ENCODE measurements at places on chromosomes 2 and 18. TPM values are rescaled to one million over a fixed set of nuclear protein-coding genes. Genes with fewer than 3 reads are reported as not detected.
A peak's percentile ranks its signal among the peaks of the same experiment; 100 is the strongest.

- no peaks in the 10 kb centered on the region for H3K36me3 ChIP-seq
- peaks cover 10% of the 10 kb centered on the region for H3K27me3 ChIP-seq
- H3K4me1 ChIP-seq = peaks cover 3% of the 10 kb centered on the region
- H3K4me3 ChIP-seq = no peak overlapping the region
Observed at GRCh38 chr2:84676295-84676694, 160.0 kb downstream of the DNAH6 start.

GRCh38 chr2:11398750-11399437 is 54.5 kb upstream of the ROCK2 start:
- H3K4me3 ChIP-seq = no peak overlapping the region
- H3K27me3 ChIP-seq = no peaks in the 10 kb centered on the region
- no peak for DNase-seq
- H3K27ac ChIP-seq = no peak overlapping the region
- H3K36me3 ChIP-seq = no peaks in the 10 kb centered on the region
- H3K4me1 ChIP-seq = peaks cover 3% of the 10 kb centered on the region

- no peaks in the 10 kb centered on the region for H3K27me3 ChIP-seq
- DNase-seq = peak; percentile 21
- H3K36me3 ChIP-seq = no peaks in the 10 kb centered on the region
- H3K27ac ChIP-seq = peak overlapping the region; percentile 47
Observed at GRCh38 chr18:55488473-55488872, 99.5 kb downstream of the TCF4 start.

GRCh38 chr2:144414324-144414845 is 105.5 kb downstream of the ZEB2 start:
- peaks cover 4% of the 10 kb centered on the region for H3K36me3 ChIP-seq
- H3K4me1 ChIP-seq = peaks cover 6% of the 10 kb centered on the region
- no peaks in the 10 kb centered on the region for H3K27me3 ChIP-seq
- DNase-seq = peak; percentile 97

- no peaks in the 10 kb centered on the region for H3K27me3 ChIP-seq
- H3K27ac ChIP-seq = peak overlapping the region; percentile 70
- DNase-seq = peak; percentile 9
- no peaks in the 10 kb centered on the region for H3K4me1 ChIP-seq
Observed at GRCh38 chr18:21741562-21742314, 1.1 kb downstream of the MIB1 start.

GRCh38 chr2:236579746-236580315 is 10.2 kb downstream of the ACKR3 start:
- no peak overlapping the region for H3K27ac ChIP-seq
- no peak for DNase-seq
- no peaks in the 10 kb centered on the region for H3K36me3 ChIP-seq
- no peak overlapping the region for H3K4me3 ChIP-seq

GRCh38 chr2:8983571-8983970 is 19.9 kb downstream of the MBOAT2 start:
- H3K27me3 ChIP-seq = no peaks in the 10 kb centered on the region
- no peaks in the 10 kb centered on the region for H3K36me3 ChIP-seq
- peaks cover 13% of the 10 kb centered on the region for H3K4me1 ChIP-seq
- H3K4me3 ChIP-seq = no peak overlapping the region
- DNase-seq = no peak

DNA sequence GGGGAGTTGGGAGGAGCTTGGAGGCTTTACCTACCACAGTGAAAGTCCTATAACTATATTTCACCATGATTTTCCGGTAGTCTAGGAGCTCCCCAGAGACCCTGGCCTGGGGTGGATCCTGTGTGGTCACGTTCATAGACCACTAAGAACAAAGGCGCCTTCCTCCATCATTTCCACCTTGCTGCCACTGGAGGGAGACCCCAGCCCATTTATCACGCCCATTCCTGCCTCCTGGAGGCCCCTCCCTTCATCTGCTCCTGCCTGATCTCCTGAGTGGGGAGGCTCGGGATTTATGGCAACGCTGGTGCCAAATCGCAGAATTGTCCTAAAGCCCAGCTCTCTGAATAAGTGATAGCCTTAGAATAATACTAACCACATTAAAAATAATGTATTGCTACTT is 507.6 kb upstream of the SPHKAP start:
- H3K36me3 ChIP-seq = no peaks in the 10 kb centered on the region
- H3K4me1 ChIP-seq = peaks cover 5% of the 10 kb centered on the region

GRCh38 chr2:223998948-223999347 is 40.1 kb downstream of the SERPINE2 start:
- H3K36me3 ChIP-seq = peaks cover 18% of the 10 kb centered on the region
- no peak overlapping the region for H3K4me3 ChIP-seq
- DNase-seq = no peak
- peaks cover 5% of the 10 kb centered on the region for H3K4me1 ChIP-seq
- no peak overlapping the region for H3K27ac ChIP-seq
- H3K27me3 ChIP-seq = no peaks in the 10 kb centered on the region

DNA sequence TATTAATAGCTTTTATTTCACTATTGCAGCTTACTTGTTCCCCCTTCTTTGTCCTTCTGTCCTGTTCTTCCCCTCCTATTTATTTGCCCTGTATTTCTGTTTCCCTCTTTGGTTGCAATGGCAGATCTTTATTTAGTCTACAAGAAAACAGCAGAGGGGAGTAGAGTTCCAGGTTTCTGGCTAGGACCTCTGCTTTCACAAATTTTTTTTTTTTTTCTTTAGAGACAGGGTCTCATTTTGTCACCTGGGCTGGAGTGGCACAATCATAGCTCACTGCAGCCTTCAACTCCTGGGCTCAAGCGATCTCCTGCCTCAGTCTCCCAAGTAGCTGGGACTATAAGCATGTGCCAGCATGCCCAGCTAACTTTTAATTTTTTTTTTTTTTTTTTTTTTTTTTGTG is 188.1 kb upstream of the SPRED2 start:
- no peak overlapping the region for H3K27ac ChIP-seq
- no peak overlapping the region for H3K4me3 ChIP-seq
- DNase-seq = no peak
- H3K36me3 ChIP-seq = no peaks in the 10 kb centered on the region
- peaks cover 8% of the 10 kb centered on the region for H3K4me1 ChIP-seq

DNA sequence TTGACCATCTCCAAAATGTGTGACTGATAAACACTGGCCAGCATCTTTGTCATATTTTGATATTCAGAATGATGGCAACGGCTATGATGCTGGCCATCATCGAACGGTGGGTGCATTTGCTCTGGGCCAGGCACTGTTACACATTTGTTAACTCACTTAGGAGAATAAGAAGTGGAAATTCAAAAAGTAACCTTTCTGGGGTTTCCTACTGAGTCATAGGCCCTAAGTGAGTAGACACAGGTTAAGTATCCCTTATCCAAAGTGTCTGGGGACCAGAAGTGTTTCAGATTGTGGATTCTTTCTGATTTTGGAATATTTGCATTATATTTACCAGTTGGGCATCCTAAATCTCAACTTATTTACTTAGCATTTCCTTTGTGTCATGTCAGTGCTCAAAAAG is 64.7 kb upstream of the TMEM87B start:
- no peaks in the 10 kb centered on the region for H3K36me3 ChIP-seq
- no peak overlapping the region for H3K27ac ChIP-seq
- no peaks in the 10 kb centered on the region for H3K4me1 ChIP-seq
- no peak overlapping the region for H3K4me3 ChIP-seq
- peaks cover 10% of the 10 kb centered on the region for H3K27me3 ChIP-seq

- H3K36me3 ChIP-seq = no peaks in the 10 kb centered on the region
- H3K27me3 ChIP-seq = no peaks in the 10 kb centered on the region
- no peak for DNase-seq
- no peak overlapping the region for H3K4me3 ChIP-seq
- no peaks in the 10 kb centered on the region for H3K4me1 ChIP-seq
Observed at GRCh38 chr2:211045025-211045424, 488.6 kb downstream of the CPS1 start.

- no peak for DNase-seq
- H3K4me3 ChIP-seq = no peak overlapping the region
- H3K4me1 ChIP-seq = no peaks in the 10 kb centered on the region
- no peak overlapping the region for H3K27ac ChIP-seq
- H3K27me3 ChIP-seq = no peaks in the 10 kb centered on the region
- no peaks in the 10 kb centered on the region for H3K36me3 ChIP-seq
Observed at GRCh38 chr2:158542577-158542976, 85.8 kb downstream of the PKP4 start.

DNA sequence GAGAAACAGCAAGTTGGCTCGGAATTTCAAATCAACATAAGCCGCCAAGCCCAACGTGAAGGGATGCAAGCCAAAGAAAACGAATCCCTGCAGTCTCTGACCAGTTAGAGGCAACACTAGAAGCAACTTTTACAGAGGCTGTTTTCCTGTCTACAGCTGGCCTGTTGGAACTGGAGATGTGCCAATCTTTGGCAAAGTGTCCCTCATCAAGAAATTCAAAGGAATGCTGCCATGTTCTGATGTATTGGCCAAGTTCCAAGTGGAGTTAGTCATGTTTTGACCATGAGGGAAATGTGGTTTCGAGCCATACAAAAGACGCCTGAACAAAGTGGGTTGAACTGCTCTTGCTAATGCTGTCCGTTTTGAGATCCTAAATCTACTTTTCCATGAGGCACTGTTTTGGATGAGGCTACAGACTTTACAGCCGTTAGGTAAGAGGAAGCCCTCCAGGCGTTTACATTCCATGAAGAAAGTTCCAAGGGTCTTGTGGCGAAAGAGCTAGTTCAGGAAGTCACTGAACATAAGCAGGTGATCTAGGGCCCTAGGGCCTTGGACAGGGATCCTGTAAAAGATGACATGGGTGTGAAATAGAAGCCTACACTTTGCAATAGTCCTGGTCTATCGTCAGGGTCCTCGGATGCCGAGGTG is 140.7 kb upstream of the PXDN start:
- H3K27me3 ChIP-seq = peaks cover 3% of the 10 kb centered on the region
- no peak overlapping the region for H3K27ac ChIP-seq
- no peaks in the 10 kb centered on the region for H3K4me1 ChIP-seq
- no peak overlapping the region for H3K4me3 ChIP-seq
- peak; percentile 19 for DNase-seq

DNA sequence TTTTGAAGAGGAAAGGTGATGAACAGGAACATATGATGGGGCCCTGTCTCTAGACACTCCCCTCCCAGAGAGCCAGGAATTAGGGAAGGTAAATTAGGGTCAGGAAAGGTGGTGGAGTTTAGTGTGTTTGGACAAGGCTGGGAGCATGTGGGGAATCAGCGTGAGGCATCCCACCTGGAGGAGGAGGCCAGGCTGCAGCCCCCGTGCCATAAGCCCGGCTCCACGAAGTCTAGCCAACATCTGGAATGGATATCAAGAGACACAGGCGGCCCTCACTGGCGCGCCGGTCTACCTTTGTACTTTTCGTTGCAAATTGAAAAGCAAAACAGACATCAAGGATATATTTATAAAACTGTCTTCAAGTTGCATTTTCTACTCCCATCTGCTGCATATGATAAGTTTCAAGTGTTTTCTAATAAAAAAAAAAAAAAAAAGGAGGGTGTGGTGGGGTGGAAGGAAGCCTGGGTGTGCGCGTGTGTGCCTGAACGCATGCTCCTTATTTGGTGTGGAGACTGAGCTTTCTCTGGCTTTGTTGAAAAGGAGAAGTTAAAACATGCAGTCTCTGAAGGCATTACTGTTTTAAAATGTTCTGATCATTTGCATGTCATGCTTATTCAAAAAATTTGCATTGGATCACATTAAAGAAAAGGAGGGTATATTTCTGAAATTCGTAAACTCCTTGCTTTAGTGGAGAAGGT is 546.7 kb upstream of the ID2 start:
- H3K27me3 ChIP-seq = no peaks in the 10 kb centered on the region
- no peak for DNase-seq
- peaks cover 1% of the 10 kb centered on the region for H3K4me1 ChIP-seq
- H3K36me3 ChIP-seq = no peaks in the 10 kb centered on the region
- no peak overlapping the region for H3K4me3 ChIP-seq
- no peak overlapping the region for H3K27ac ChIP-seq

DNA sequence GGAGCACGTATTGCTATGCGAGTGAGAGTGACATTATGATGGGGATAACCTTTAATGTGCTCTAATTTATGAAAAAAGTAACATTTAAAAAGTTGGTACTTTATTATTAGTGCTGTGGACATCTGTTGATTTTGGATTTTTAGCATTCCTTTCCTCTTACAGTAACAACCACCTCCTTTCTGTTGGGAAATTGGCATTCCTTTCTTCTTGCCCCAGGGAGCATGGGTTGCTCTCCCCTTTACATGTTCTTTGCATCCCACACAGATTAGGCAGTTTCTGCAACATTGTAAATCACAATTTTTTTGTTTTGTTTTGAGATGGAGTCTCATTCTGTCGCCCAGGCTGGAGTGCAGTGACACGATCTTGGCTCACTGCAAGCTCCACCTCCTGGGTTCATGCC is 300.2 kb downstream of the LPIN1 start:
- H3K4me1 ChIP-seq = peaks cover 3% of the 10 kb centered on the region
- DNase-seq = peak; percentile 50
- H3K27ac ChIP-seq = peak overlapping the region; percentile 32
- no peak overlapping the region for H3K4me3 ChIP-seq

- H3K4me3 ChIP-seq = no peak overlapping the region
- H3K27ac ChIP-seq = peak overlapping the region; percentile 71
Observed at GRCh38 chr2:37857575-37858399, 67.3 kb upstream of the RMDN2 start.

- H3K36me3 ChIP-seq = peaks cover 1% of the 10 kb centered on the region
- no peaks in the 10 kb centered on the region for H3K27me3 ChIP-seq
- H3K27ac ChIP-seq = no peak overlapping the region
- no peak for DNase-seq
- H3K4me1 ChIP-seq = no peaks in the 10 kb centered on the region
Observed at GRCh38 chr2:190202604-190203003, 117.0 kb downstream of the HIBCH start.

DNA sequence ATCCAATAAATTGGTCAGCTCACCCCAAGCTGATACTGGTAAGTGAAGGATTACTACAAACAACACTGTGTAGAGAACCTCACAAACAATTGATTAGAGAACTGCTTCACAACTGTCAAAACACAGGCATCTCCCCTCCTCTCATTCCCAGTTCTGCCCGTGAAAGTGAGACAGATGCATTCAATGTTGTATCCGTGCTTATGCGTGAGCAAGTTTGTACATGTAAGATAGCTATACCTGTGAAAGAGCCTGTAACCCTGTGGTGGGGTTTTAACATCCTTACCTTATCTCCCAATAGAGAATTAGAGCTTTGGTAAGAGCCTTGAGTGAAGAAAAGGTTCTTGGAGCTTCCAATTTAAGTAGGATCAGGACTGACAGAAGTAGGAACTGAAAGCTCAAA is 9.1 kb downstream of the MARCHF4 start:
- no peak for DNase-seq
- peaks cover 4% of the 10 kb centered on the region for H3K4me1 ChIP-seq
- H3K27me3 ChIP-seq = no peaks in the 10 kb centered on the region
- no peak overlapping the region for H3K27ac ChIP-seq

- H3K36me3 ChIP-seq = no peaks in the 10 kb centered on the region
- no peak overlapping the region for H3K4me3 ChIP-seq
- H3K27me3 ChIP-seq = no peaks in the 10 kb centered on the region
- peak; percentile 85 for DNase-seq
- peaks cover 12% of the 10 kb centered on the region for H3K4me1 ChIP-seq
Observed at GRCh38 chr2:88654714-88655113, 27.4 kb upstream of the EIF2AK3 start.

ICA1L gene
- 1.8 TPM for polyA plus RNA-seq

CTAGE1 gene
- 0.10 TPM for polyA plus RNA-seq

ZNF2 gene
- polyA plus RNA-seq = 2.7 TPM

RAB6D gene
- polyA plus RNA-seq = not detected

UGT1A10 gene
- not detected for polyA plus RNA-seq

RAB27B gene
- 0.24 TPM for polyA plus RNA-seq

SERPINB2 gene
- polyA plus RNA-seq = 32.1 TPM

TGFA gene
- polyA plus RNA-seq = not detected

ARPC2 gene
- polyA plus RNA-seq = 544 TPM

OTOS gene
- polyA plus RNA-seq = 0.34 TPM

LIMS3 gene
- polyA plus RNA-seq = 0.99 TPM

EMILIN1 gene
- 95.6 TPM for polyA plus RNA-seq

PTCD3 gene
- polyA plus RNA-seq = 44.0 TPM

NLRC4 gene
- not detected for polyA plus RNA-seq

LDLRAD4 gene
- not detected for polyA plus RNA-seq

PCBP1 gene
- polyA plus RNA-seq = 171 TPM

Data from IMR-90 (cell line).